Right cardiac atrium (tissue), 5 donors: ENCODE measurements at places on chromosomes 1 and 21. TPM values are rescaled to one million over a fixed set of nuclear protein-coding genes. Genes with fewer than 3 reads are reported as not detected.
A peak's percentile ranks its signal among the peaks of the same experiment; 100 is the strongest.

LRP8 gene
- 2.6 TPM for total RNA-seq

PIK3CD gene
- total RNA-seq: 5.9 TPM

CLCA4 gene
- not detected for total RNA-seq

MYBPH gene
- total RNA-seq: not detected

IL20 gene
- not detected for total RNA-seq

ATF3 gene
- total RNA-seq: 24.4 TPM

CD1E gene
- not detected for total RNA-seq

SH2D1B gene
- total RNA-seq: 0.35 TPM

LCE1F gene
- total RNA-seq: not detected

TIE1 gene
- 21.7 TPM for total RNA-seq

OR2G6 gene
- total RNA-seq: not detected

ZMYND12 gene
- 1.7 TPM for total RNA-seq

AMY2A gene
- 0.36 TPM for total RNA-seq

- no peak for DNase-seq
Observed at GRCh38 chr21:27545754-27546349, 579.0 kb upstream of the ADAMTS5 start.

DNA sequence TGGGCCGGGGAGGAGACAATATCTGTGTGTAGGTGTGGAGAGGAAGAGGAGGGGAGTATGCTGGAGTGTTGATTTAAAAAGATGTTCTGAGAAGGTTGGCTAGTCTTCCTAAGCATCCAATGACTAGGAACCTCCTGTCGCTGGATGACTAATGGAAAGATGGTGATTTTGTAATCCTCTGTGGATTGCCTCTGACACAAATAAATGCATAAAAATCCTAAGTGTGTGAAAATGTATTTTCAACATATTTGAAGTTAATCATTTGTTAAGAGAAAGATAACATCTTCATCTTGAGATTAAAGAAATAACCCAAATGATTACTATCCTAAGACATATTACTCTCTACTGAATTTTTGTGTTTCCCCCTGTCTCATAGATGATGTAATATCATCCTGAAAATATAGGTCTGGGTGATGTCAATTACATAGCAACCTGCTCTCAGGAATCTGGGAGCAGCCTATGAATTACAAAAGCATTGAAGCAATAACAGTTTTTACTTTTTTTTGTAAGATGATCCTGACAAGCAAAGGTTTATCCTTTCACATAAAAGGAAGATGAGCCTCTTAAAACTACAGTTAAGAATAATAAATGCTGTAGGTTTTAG, 220.5 kb upstream of the MAP1LC3C start:
- DNase-seq: no peak

DNA sequence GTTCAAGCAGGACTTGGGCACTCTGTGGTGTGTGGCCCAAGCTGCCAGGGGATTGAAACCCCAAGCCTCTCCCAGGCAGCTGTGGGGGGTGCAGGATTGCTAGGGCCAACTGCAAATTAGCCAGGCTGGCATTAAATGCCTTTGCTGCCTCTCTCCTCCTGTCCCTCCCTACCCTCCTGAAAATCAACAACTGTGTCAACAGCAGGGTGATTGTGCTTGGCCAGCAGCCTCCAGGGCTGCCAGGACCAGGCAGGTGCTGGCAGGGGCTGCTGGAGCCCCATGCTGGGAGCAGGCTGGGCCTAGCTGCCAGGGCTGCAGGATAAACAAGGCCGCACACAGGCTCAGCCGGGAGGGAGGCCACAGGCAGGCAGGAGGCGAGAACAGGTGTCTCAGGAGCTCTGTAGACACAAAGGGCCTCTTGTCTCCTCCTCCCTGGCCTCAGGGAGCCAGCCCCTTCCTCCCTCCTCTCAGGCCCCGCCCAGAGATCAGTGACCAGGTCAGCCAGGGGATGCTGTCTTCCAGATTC, 11.4 kb downstream of the SOX13 start:
- no peak for DNase-seq

DNA sequence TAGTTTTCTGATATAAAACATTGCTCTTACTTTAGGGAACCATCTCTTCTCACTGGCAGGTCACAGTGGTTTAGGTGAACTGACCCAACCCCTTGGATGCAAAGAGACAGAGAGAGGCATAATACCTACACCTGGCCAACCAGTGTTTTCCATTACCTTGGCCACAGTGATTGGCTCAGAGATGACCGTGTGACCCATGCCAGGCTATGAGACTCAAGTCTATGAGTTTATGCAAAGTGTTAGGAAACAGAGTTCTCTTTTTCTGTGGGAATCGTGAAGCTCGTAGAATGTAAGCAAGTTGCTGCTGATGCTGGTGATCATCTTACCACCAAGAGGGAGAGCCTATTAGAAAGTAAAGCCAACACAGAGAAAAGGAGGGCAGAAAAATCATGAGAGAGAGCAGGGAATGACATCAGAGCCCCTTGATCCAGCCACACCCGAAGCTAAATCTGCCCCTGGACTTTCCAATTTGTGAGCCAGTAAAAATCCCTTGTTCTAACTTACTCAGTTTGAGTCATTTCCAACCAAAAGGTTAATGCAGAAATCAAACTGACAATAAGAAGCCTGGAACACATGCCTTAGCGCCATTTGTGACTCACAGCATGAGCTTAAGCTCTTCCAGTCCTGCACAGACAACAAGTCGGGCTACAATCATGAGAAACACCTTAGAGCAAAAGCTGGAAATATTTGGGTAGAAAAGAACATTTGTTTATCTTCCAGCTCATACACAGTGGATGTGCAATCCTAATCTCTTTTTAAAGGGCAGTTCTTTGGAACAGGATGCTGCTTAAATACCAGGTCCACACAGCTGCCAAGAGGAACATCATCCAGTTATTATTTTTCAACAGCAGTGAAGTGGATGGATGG, 81.3 kb upstream of the KAZN start:
- DNase-seq: peak; percentile 52

- DNase-seq: peak; percentile 28
Observed at GRCh38 chr21:45224189-45224938, 63.3 kb downstream of the POFUT2 start.

GRCh38 chr1:7404046-7404742, 366.9 kb upstream of the VAMP3 start:
- DNase-seq: no peak

GRCh38 chr1:203225071-203225470, 4.4 kb downstream of the CHIT1 start:
- DNase-seq: no peak

DNA sequence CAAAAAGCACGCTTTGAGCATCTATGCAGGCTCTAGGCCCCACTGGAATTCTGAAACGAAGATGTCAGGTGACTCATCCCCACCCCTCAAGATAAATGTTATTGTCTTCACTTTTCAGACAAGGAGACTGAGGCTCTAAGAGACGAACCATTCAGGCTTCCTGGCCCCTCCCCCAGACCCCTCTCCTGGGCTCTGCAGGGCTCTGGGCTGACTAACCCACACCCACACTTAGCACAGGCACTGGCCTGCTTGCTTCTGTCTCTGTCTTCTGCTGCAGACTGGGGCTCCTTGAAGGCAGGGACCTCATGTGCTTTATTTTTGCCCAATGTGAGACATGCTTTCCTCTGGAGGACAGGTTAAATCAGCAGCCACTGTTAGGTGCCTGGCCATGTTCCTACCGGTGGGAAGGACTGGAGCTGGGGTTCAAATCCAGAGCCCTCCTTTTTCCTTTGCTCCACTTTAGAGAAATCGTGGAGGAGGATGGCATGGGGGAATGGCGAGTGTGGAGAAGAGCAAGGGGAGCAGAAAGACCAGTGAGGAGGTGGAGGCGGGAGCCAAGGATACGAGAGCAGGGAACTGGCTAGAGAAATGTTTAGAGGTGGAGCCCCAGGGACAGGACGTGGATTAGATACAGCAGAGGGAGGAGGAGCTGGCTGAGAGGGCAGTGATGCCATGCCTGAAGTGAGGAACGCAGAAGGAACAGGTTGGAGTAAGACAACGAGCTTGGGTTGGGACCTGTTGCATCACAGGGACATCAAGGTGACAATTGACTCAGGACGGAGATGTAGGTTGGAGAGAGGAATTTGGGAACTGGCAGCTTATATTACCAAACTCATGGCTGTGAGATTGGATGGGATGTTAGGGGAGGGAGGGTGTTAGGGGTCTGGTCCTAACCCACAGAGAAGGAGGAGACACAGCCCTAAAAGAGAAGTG, 1.7 kb downstream of the TMEM125 start:
- no peak for DNase-seq

DNA sequence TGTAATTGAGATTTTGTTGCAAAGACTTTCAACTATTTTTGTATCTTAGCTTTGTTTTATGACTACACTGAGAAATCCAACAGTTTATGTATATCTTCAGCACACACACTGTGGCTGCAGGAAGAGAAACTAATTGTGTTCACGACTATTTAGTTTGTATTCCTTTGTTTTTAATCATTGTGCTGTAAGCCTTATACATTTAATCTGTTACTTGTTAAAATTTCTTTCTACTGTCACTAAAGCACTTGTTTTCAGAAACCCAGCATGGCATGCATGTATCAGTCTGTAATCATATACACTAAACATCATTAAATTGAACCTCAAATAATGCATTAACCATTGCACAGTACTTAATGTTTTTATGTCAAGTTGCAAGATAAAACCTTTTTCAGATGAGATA, 656 bp downstream of the ANGPTL1 start:
- DNase-seq: no peak

GRCh38 chr1:114585231-114585630, 3.8 kb upstream of the BCAS2 start:
- DNase-seq: no peak

DNA sequence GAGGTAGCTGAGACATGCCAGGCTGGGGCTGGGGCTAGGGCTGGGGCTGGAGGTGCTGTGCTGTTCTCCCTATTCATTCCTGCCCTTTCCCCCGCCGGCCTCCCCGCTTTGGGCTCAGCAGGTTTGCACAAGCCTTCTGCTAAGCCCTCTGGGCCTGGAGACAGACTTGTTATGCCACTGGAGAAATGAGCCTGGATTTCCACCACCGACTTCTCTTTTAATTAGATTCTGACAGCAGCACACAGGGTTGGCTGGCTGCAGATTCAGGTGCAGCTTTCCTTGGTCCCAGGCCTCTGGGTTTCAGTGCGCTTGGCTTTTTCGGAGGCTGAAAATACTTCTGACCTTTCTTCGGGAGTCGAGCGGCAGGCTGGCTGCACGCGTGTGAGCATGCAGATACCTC, 71.5 kb upstream of the ACTL8 start:
- DNase-seq: no peak

DNA sequence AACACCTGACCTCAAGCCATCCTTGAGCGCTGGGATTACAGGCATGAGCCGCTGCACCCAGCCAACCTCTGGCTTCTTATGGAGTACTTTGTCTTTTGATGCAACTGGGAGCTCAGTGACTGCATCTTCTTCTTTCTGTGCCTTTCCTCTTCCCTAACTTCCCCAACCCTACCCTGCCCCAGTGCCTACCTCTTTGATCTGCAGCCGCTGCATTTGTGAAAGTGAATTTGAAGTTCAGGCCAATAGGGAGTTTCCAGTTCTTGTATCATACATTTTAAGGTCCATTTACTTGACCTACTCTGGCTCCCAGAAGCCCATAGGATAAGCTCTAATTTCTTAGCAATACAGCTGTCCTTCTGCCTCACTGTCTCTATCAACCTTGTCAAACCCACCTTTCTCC, 52.2 kb downstream of the KCNC4 start:
- DNase-seq: no peak

GRCh38 chr1:64458915-64459314, 11.0 kb upstream of the CACHD1 start:
- DNase-seq: no peak

- DNase-seq: no peak
Observed at GRCh38 chr1:152870831-152871730, 7.0 kb upstream of the SMCP start.

- DNase-seq: no peak
Observed at GRCh38 chr1:78009836-78010235, 5.1 kb downstream of the DNAJB4 start.

- DNase-seq: no peak
Observed at GRCh38 chr1:204361781-204362180, 2.1 kb upstream of the PLEKHA6 start.

GRCh38 chr1:63674865-63675419, 81.7 kb downstream of the PGM1 start:
- no peak for DNase-seq

DNA sequence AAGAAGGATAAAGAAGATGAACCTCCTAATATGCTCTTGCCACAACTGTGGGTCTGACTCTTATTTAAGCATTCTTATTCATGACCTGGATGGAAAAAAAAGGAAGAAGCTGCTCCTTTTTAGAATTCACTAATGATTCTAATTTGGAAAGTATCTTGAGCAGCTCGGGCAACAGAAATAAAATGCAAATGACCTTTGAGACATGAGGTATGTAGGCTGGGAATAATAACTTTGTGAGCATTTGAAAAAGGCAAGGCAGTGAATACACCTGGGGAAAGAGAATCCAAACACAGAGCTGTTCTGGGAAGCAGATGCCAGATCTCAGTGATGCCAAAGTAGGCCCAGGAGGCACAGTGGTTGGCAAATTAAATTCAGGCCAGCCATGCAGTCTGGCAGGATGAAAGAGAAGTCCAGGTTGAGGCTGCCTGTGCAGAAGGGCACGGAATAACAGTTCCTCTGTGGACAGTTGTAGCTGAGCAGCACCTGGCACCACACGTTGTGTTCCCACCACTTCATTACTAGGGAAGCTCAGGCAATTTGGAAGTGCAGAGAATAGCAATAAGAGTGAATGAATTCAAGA, 320.8 kb upstream of the ST6GALNAC5 start:
- DNase-seq: no peak

DNA sequence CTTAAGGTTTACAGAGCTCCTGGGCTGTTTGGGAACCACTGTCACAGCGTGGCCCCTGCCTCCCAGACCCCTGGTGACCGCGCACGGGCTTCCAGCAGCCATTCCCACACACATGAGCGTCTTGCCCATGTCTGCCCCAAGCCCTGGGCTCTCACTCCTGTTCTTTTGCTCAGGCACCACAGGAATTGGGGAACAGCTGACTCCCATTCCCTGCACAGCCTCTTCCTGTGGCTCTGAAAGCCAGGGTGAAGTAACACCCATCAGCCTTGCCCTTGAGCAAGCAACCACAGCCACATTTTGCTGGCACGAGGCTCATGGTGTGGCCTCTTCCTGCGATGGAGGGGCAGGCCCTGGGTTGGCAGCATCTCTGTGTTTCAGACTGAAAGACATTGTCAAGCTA, 14.3 kb upstream of the GPR157 start:
- peak; percentile 69 for DNase-seq

- no peak for DNase-seq
Observed at GRCh38 chr1:234208791-234209190, 164.5 kb upstream of the COA6 start.

GRCh38 chr21:32578107-32578691, 7.1 kb downstream of the TCP10L start:
- no peak for DNase-seq

DNA sequence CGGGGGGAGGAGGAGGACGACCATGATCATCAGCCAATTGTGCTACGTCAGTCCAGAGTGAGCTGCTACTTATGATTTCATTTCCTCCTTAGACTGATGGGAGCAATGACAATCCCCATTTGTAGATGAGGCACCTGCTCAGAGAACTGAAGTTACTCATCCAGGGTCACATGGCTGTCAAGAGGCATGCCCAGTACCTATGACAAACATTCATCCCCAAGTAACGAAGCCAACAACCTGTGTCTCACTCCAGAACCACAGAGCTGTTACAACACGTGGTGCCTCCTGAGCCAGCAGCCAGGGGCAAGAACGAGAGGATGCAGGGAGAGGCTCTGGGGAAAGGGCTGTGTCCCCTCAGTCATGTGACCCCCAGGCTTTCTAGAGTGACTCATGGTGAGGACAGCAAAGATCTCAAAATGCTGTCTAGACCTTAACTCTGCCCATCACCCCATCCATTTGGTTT, 93.6 kb downstream of the SIM2 start:
- no peak for DNase-seq

GRCh38 chr1:236009857-236010256, 55.0 kb downstream of the NID1 start:
- DNase-seq: no peak
